ENCODE measurements at places on chromosomes 13 and 19.

DNA sequence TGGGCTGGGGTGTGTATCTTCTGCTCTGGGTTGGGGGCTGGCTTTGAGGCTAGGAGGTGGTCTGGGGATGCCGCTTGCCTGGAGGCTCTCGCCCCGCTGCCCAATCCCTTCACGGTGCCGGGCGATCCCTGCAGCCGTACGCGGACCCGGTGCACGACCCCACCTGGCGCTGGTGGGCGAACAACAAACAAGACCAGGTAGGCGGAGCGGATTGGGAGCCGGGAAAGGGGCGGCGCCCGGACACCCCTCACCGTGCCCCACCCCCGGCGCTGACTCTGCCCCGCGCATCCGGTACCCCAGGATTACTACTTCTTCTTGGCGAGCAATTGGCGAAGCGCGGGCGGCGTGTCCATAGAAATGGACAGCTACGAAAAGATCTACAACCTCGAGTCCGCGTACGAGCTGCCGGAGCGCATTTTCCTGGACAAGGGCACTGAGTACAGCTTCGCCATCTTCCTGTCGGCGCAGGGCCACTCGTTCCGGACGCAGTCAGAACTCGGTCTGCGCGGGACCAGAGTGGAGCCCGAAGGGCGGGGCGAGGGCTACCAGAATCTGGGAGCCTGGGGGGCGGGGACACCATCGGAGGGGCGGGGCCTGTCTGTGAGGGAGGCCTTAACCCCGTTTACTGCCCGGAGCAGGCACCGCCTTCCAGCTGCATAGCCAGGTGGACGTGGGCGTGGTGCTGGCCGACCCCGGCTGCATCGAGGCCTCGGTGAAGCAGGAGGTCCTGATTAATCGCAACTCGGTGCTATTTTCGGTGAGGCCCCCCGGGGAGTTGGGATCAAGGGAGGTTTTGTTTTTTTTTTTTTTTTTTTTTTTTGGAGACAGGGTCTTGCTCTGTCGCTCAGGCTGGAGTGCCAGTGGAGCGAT, 12.1 kb upstream of the PSMD8 start:
- DNase-seq, result peak; percentile 93

DNA sequence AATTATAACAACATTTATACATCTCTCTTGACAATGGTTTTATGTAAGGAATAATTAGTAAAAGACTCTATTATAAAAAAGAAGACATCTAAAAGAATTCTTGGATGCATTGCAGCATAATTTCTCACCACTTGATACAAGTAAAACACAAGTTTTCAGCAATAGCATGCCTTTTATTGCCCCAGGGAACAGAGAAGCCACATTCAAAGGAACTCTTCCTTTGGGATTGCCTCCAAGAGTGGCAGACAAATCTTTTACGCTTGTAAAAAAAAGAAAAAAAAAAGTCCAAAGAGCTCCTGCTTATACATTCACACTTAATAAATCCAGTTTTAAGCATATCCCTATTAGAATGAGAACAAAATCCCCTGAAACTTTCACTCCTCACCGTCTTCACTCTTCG, 2357.8 kb upstream of the PCDH20 start:
- DNase-seq, result no peak

DNA sequence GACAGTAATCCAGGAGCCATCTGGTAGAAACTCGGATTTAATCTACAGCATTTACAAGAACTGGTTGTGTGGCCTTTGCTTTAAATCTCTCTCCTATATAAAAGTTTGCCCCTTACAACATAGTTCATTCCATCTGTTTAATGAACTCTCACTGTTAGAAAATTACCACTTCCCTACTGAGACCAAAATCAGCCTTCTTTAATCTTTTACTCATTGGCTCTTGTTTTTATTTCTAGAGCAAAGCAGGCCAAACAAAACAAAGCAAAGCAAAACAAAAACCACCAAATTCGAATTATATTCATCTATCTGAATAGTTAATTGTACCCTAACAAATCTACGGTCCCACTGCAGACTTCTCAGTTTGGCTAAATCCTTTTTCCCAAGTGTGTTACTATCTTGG, 127.0 kb downstream of the UGGT2 start:
- DNase-seq, result no peak

- no peak for DNase-seq
Measured at GRCh38 chr13:76707360-76707759, 178.8 kb downstream of the KCTD12 start.

- peak; percentile 28 for DNase-seq
Measured at GRCh38 chr19:50896591-50897190, 14.5 kb downstream of the KLK4 start.

DNA sequence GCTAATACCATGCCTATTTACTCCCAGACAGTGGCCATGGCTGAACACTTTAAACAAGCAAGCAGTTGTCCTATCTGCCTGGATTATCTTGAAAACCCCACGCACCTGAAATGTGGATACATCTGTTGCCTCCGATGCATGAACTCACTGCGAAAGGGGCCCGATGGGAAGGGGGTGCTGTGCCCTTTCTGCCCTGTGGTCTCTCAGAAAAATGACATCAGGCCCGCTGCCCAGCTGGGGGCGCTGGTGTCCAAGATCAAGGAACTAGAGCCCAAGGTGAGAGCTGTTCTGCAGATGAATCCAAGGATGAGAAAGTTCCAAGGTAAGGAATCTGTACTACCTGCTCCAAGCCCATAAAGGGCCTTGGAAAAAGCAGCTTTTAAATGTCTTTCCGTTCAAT, 8.6 kb downstream of the RFPL4AL1 start:
- no peak for DNase-seq

- no peak for DNase-seq
Measured at GRCh38 chr13:31441800-31442510, 242.2 kb downstream of the B3GLCT start.

DNA sequence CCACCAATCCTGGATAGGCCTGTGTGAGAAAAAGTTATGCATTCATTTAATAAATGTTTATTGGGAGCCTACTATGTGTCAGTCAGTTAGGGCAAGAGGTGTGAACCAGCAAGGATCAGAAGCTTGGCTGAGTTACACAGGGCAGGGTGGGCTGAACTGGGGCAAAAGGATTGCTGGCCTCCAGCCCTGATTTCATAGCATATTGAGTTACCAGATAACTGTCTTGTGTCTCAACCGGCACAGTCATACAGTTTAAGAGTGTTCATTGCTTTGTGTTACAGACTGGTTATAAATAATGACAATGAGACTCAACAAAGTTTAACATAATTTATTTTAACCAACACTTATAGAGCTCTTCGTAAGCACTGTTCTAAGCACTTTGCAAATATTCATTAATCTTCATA, 253.8 kb downstream of the DLEU7 start:
- no peak for DNase-seq

DNA sequence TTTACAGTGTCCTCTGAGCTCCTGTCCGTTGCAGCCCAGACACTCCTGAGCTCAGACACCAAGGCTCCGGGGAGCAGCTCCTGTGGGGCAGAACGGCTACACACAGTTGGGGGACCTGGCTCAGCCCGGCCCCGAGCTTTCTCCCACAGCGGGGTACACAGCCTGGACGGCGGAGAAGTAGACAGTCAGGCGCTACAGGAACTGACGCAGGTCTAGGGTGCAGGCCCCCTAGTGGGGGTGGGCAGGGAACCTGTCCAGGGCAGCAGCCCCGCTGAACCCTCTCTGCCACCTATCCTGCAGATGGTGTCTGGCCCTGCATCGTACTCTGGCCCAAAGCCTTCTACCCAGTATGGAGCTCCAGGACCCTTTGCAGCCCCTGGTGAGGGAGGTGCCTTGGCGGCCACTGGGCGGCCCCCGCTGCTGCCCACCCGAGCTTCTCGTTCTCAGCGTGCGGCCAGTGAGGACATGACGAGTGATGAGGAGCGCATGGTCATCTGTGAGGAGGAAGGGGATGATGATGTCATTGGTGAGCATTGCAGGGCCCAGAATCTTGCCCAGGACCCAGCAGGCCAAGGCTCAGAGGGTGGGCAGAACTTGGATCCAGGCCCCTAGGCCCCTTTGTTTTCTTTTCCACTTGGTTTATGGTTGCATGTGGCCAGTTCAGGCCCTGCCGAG, 12.9 kb upstream of the PRR19 start:
- DNase-seq, result no peak

Data from activated CD4-positive, alpha-beta memory T cell treated with anti-CD3 and anti-CD28 coated beads, Interleukin-2, amount 10 ng/mL, durations not matched to agents 7 days and 5 days (primary cell).